Epithelial cell of proximal tubule (primary cell): ENCODE measurements at places on chromosomes 5 and 9. TPM values are rescaled to one million over a fixed set of nuclear protein-coding genes. Genes with fewer than 3 reads are reported as not detected.

- DNase-seq = no peak
These were observed 5.0 kb downstream of the PBX3 start for GRCh38 chr9:125752070-125752628.

ACTL7B gene
- not detected in 2 replicates for total RNA-seq

SAPCD2 gene
- total RNA-seq = 25.6 and 51.3 TPM in 2 replicates

DNA sequence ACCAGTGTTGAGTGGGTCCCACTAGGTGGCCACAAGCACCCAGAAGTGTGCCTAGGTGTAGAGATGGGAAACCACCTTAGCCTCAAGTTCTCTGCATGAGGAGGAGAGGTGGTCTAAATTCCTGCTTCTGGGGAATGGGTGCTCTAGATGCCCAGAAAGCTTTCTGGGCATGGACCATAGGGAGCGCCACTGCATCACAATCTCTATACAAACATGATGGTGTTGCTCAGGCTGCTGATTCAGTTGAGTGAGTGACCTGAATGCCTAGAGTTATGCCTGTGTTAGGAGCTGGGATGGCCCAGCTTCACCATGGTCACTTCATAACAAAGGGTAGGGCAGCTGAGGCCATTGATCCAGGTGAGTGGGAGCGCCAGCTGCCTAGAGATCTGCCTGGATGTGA lies 667.9 kb upstream of the ARRDC3 start:
- DNase-seq = no peak

SRD5A1 gene
- total RNA-seq = 21.4 and 24.9 TPM in 2 replicates

CDH9 gene
- not detected in 2 replicates for total RNA-seq

DNA sequence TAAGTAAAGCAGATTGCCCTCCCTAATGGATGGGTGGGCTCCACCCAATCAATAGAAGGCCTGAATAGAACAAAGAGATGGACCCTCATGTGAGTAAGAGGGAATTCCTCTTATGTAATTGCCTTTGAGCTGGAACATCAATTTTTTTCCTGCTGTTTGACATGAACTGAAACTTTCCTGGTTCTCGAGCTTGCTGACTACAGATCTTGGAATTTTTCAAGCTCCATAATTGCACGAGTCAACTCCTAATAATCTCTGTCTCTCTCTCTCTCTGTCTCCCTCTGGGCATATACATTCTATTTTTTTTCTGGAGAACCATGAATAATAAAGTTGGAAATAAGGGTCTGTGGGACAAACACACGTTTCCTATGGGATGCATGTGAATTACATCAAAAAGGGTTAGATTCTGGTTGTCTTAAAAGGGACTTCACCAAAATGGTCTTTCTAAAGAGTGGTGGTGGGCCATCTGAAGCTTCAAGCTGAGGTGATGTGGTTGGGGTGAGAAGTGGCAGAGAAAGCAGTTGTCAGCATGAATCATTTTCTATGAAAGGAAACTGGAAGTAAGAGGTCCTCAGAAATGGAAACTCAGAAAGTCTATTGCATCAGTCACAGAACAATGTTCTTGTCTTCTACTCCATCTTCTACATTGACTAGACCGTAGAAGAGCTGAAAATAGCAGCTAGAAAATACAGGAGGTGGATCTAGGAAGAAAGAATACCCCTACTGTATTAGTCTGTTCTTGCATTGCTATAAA lies 47.0 kb upstream of the HOMER1 start:
- peak; percentile 37 for DNase-seq

PRLR gene
- total RNA-seq = 0.22 and 0.35 TPM in 2 replicates

- DNase-seq = no peak
These were observed 367.3 kb downstream of the TUSC1 start for GRCh38 chr9:25310961-25311360.

- DNase-seq = no peak
These were observed 12.1 kb upstream of the ATP6V0E1 start for GRCh38 chr5:172971482-172971881.

MYMK gene
- not detected in 2 replicates for total RNA-seq

NR2F1-AS1 gene
- 1.2 and 1.6 TPM in 2 replicates for total RNA-seq

DNA sequence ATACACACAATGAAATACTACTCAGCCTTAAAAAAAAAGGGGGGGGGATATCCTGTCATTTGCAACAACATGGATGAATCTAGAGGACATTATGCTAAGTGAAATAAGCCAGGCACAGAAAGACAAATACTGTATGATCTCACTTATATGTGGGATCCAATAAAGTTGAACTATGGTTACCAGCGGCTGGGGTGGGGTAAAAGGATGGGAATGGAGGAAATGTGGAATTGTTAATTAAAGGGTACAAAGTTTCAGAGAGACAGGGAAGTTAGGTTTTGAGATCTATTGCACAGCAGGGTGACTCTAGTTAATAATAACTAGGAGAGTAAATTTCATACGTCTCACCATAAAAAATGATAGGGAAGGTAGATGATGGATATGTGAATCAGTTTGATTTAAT lies 76.2 kb upstream of the ZNF608 start:
- DNase-seq = no peak

GRCh38 chr9:123656565-123656964 lies 273.4 kb downstream of the DENND1A start:
- peak; percentile 16 for DNase-seq

DNA sequence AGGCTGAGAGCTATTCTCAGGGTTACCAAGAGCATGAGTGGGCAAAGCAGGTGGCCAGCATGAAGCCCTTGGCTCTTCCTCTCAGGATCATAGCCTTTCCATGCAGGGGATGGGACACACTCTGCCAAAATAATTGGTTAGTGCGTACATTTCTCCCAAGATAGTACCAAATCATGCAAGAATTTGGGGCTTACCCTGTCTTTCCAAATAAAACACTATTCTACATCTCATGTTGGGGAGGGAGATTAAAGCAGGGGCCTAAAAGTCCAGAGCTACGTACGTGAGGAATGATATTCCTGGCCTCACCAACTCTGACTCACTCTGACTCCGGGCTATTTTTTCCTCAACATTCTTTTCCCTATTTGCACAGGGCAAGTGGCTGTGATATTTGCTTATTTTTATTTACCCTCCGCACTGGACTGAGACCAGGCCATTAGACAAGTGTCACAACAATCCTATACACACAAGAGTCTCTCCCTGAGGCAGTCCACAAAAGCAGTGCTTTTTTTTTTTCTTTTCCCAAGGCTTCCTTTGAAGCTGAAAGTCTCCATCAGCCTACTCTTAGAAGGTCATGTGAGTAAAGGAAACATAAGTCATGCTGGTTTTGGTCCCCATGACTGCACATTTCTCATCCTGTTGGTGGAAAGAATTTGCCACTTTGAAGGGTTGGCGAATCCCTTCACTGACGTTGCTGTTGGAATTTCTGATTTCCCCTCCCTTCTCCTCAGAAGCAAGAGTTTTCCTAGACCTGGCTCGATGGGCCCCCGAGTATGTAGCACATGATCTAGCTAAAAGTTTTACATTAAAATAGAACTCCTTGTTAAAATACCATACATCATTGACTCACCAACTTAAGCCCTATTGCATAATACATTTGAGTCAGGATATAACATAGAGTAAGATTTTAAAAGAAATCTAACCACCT lies 40.0 kb downstream of the TMEM252 start:
- DNase-seq = peak; percentile 56

DNA sequence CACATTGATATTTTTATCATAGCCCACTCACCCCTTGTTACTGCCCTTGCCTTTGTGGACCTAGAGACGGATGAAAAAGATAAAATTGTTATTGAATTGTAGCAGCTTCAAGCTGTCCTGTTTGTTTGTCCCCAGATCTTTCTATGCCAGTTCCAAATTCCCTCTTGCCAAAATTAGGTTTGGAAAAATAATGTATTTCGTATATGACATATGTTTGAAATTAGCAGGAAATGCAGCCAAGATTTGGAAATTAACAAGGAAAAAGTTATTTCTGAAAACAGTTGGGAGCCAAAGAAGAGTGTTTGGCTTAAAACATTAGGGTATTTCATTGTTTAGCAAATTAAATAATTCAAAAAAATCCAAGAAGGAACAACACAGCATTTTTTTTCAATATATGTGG lies 33.5 kb downstream of the SPATA31D1 start:
- no peak for DNase-seq

SLC36A3 gene
- total RNA-seq = not detected in 2 replicates

SH2D3C gene
- not detected in 2 replicates for total RNA-seq

GRCh38 chr5:172733131-172733973 lies 37.6 kb downstream of the DUSP1 start:
- peak; percentile 98 for DNase-seq

CARD6 gene
- 0.43 and 0.63 TPM in 2 replicates for total RNA-seq

DNA sequence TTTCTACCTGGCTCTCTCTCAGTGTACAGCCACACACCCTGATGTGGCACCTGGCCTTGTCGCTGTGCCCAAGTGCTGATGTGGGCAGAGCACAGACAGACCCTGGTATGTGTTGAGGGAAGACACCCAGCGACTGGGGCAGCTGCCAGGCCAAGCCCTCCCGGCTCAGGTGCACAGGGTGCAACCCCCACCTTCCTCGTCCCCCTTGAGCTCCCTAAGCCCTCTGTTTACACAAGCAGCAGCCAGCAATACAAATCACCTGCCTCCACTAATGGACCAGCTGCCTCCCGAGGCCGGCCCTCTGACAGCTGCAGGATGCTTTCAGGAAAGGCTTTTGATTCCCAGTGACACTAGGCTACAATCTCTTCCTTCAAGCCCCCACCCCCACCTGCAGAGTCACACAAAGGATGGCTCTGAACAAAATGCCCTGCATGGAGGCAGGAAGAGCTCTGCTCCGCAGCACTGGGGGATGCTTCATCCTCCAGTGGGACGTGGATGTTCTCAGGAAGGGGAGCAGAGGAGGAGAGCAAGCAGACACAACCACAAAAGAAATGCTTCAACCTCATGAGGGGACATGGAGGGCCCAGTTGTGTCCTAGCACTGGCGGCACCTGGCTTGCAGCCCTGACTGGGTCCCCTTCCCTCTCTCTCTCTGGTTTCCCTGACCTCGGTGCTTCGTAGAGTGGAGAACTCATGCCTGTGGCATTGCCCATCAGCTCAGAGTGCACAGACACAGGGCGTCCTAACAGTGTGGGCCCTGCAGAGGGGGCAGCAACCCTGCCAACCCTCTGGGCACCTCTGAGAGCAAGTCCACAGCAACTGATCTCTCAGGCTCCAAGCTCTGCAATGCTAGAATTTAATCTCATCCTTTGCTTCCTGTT lies 140.8 kb downstream of the BARX1 start:
- DNase-seq = no peak

DNA sequence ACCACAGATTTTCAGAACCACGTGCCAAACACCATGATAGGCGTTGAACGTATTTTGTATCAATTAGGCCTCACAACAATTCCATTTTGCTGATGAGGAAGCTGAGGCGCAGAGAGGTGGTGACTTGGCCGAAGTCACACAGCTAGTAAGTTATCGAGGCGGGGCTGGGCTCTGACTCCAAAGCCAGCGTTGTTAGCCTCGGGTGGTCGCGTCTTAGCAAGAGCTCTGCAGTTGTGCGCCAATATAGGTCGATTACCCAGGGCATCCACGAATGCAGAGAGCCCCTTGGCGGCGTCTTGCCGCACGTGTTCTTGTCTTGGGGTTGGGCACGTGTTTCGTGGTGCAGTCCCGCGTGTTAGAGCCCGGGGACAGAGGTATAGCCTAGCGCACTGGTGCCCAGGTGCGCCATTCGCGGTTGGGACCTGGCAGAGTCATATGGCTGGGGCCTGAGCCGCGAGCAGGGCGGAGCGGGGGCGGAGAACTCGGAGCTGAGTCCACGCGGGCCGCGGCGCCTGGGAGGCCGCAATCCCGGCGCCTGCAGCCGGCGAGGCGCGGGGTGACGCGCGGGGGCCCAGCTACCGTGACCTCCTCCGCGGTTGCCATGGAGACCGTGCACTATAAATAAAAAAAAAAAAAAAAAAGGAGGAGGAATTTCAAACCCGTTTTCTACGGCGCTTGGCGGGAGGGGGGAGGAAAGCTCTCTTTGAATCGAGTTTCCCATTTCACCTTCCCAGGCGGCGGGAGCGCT lies 62.3 kb downstream of the CXXC5 start:
- no peak for DNase-seq

- no peak for DNase-seq
These were observed 7.5 kb downstream of the ADAMTS13 start for GRCh38 chr9:133429641-133430161.

DNA sequence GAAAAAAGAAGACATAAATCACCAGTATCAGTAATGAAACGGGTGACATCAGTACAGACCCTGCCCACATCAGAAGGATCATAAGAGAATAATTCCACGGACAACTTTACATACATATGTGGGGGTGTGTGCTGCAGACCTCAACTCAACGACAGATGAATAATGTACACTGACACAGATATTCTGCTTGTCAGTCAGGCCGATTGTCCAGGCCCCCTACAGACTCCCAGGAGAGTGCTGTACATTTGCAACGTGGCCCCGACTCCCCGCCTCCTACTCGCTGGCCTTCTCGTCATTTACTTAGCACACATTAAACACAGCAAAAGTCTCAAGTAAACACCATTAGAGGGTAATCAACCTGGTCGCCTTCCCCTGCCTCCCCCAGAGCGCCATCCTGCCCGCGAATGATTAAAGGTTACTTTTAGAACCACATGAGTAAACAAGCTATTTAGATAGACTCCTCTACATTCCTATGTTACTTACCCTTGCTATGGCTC lies 3.5 kb upstream of the TMED9 start:
- no peak for DNase-seq

- no peak for DNase-seq
These were observed 933.8 kb upstream of the DMAC1 start for GRCh38 chr9:8733131-8733954.

- DNase-seq = peak; percentile 49
These were observed 93.8 kb downstream of the OXCT1 start for GRCh38 chr5:41776435-41776834.

IFNA7 gene
- not detected in 2 replicates for total RNA-seq

- DNase-seq = no peak
These were observed 1034.6 kb upstream of the C9orf72 start for GRCh38 chr9:28607843-28608242.

RIC1 gene
- 12.7 and 22.0 TPM in 2 replicates for total RNA-seq

GRCh38 chr5:56070851-56071465 lies 76.2 kb upstream of the IL6ST start:
- no peak for DNase-seq

- DNase-seq = no peak
These were observed 21.2 kb upstream of the VCAN start for GRCh38 chr5:83450183-83450966.

- DNase-seq = no peak
These were observed 3.4 kb downstream of the C5orf58 start for GRCh38 chr5:170235876-170236864.

DNA sequence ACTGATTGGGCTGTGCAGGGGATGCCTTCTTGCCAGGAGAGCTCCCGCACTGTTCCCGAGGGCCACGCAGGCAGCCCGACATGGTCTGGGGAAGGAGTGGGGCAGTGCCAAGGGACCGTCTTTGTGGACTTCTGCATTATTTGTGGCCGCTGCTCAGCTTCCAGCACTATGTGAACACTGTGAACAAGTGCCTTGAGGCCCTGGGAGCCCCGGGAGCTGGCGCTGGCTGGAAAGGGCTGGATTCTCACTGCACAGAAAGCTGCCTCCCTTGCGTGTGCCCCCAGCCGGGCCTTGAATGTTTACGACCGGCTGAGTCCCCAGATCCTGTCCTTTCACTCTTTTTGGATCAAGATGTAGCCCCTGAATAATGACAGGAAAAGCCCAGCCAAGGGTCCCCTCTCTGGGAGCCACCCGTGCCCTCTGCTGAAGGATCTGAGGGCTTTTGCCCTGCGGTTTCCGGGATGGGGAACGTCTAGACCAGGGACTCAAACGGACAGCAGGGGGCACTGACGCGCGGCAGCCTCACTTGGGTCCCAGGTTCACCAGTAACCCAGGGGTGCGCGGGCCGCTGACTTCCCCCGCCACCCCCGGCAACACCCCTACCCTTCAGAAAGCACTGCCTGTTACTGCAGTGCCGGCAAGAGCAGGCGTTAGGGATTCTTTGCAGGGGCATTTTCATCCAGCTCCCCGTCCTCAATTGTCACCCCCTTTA lies 98.9 kb upstream of the FCN2 start:
- DNase-seq = no peak

- no peak for DNase-seq
These were observed 49.2 kb upstream of the PTPRD start for GRCh38 chr9:10661994-10662393.
